ENCODE measurements at places on chromosomes 5 and 9.

GRCh38 chr9:33813712-33814641 is 3.0 kb upstream of the UBE2R2 start:
- peak; percentile 19 for DNase-seq

- no peak for DNase-seq
Observed at GRCh38 chr5:78569441-78569840, 79.1 kb downstream of the LHFPL2 start.

DNA sequence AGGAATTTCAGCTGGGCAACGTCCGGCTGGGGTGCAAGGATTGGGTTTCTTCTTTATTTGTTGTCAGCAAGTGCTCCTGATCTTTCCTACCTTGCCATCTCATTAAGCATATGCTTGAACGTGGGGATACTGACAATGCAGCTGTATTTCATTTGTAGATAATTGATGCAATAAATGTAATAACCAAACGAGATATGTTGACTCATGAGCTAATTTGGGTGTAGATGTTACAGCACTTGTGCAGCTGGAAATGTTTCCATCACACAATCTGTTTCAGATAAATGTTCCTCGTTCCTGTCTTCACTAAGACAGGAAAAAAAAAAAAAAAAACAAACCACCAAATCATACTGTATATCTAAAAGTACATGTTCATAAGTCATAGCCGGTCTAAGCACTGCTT is 123.8 kb downstream of the DMRT2 start:
- DNase-seq: no peak

DNA sequence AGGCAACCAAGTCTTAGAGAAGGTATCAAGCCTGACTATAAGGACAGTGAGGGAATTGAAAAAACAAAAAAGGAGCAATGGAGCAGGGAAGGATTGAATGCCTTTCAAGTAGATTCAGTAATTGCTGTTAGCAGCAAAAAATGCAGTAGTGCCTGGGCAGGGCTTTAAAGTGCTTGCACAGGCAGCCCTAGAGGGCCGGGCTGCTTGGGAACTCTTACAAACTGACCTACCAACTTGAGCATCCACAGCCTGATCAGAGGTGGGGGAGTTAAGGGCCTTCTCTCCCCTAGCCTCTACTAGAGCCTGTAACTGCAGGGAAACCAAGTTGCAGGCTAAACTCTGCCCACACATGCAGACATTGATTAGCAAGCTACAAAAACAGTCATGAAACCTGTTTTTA is 19.4 kb downstream of the FXN start:
- no peak for DNase-seq

DNA sequence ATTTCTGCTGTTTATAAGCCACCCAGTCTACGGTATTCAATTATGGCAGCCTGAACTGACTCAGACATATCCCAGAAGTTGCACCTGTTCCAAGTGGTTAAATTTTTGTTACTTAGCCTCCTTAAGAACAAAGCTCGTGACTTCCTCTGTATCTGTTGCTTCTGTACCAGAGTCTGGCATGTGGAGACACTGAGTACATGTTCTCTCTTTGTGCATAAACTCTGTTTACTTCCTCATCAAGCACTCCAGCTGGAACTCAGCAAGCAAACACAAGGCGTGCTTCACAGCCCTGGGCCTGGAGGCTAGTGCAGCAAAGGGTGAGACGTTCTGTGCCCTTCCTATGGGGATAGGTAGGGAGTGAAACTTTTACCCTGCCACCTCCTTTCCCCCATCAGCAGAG is 19.0 kb downstream of the C9orf152 start:
- DNase-seq: peak; percentile 50

- no peak for DNase-seq
Observed at GRCh38 chr9:4506490-4506889, 16.2 kb downstream of the SLC1A1 start.

DNA sequence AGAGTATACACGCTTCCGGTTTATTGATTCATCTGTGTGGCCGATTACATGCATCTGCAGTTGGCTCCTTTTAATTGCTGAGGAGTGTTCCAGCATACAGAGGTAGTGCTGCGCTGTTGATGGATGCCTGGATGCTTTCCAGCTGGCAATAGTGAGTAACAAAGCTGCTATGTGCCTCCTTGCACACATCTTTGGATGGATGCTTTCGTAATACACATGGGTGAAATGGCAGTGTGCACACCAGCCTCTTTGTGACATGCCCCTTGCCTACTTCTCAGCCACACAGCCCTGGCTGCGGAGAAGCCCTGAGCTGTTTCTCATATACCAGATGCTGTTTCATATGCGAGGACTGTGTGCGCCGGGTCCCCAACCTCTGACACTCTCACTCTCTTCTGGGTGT is 151.0 kb downstream of the GADD45G start:
- DNase-seq: no peak

DNA sequence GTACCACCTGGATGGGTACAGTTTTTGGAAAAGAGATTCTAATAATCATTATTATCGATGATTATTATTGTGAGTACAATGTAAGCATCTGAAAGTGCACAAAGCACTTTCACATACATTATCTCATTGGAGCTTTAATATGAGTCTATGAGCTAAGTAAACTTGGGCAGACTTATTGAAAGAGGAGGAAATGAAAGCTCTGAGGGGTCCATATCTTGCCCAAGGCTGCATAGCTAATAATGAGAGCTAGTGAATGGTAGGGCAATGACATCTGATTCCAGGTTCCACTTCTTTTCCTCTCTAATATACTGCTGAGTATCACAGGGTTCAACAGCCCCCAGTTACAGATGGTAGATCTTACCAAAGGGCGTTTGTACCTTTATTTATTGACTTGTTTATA is 26.1 kb downstream of the TIMD4 start:
- DNase-seq: no peak

Data from HL-60 (cell line).